ELR (cell line): ENCODE measurements at places on chromosomes 11 and 22.
A peak's percentile ranks its signal among the peaks of the same experiment; 100 is the strongest.

GRCh38 chr11:69914286-69915150, 95.3 kb upstream of the FGF3 start:
- no peak for DNase-seq

GRCh38 chr22:37739035-37739434, 42.2 kb downstream of the TRIOBP start:
- no peak for DNase-seq

GRCh38 chr11:102868339-102868738, 6.4 kb downstream of the MMP12 start:
- DNase-seq: peak; percentile 43

DNA sequence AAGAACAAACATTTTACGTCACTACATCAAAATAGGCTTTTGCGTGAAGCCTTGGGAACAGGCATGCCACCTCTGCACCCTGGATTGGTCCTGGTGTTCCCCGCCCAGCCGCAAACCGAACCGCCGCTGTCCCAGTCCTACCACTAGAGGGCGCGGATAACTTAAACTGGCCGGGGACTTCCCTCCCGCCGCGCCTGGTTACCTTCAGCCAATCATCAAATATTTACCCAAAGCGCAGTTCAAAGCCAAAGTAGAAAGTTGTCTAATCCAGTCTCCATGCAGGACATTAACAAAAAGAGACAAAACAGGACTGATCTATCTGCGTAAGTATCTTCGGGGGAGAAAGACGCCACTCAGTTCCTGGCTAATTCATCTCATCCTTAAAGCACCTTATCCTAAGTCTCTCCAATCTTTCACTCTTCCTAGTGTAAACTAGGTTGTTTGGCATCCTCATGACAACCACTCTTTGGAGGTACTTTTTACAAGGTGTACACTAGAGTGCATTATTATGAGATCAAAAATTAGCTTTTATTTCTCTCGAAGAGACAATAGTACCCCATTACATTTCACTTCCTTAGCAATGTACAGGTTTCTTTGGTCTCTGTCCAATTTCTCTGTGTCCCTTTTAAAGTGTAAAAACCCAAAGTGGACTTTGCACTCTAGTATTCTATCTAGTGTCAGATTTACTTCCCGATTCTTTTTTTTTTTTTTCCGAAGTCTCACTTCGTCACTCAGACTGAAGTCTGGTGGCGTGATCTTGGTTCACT, 3.9 kb upstream of the CRY2 start:
- DNase-seq: peak; percentile 89

DNA sequence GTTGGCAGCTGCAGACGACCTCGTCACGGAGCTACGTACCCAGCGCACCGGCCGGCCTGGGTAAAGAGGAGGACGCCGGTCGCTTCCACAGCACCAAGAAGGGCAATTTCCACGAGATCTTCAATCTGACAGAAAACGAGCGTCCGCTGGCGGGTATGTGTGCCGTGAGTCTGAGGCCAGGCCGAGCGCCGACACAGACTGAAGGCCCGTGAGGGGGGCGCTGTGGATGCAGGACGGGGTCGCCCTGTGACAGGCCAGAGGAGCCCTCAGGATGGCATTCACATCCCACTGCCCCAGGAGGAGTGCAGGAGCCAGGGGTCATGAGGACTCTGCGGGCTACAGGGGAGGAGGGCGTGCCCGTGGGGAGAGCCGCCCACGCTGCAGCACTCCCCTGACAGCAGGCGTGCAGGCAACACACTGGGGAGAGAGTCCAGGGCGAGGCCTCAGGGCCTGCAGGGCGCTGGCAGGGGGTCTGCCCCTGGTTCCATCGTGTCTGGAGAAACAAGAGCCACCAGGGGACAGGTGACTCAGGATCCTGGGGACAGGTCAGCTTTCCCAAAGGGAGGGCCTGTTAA, 53.6 kb downstream of the GRAMD4 start:
- no peak for DNase-seq

DNA sequence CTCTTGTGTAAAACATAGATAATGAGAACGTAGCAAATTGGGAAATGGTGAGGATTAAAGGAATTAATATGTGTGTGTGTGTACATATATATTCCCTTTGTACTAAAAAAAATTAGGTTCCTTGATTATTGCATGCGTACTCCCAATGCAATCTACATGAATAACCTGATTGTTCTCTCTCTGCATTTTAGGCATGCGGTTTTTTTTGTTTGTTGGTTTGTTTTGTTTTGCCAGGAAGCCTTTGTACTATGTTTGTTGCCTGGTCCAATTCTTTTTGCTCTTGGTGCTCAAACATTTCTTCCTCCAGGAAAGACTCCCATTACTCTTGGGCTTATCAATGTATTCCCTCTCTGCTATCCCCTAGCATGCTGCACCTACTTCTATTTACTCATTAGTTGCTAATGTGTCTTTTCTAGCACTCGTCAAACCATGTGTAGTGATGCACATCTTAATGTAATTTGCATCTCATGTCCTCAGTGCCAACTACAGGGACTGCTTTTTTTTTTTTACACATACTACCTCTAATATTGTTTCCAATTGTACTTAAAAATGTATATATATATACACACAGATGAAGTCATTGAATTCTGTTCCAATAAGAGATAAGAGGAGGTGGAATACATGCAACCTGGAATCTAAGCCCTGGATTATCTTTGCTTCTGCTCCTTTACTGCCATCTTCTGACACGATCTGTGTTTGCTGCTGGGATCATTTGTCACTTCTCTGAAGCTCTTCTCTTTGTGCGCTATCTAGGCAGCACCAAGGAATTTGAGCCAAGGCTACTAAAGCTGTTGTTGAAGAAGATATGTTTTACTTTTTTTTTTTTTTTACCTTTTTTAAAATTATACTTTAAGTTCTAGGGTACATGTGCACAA, 197.2 kb upstream of the ANO3 start:
- peak; percentile 31 for DNase-seq

DNA sequence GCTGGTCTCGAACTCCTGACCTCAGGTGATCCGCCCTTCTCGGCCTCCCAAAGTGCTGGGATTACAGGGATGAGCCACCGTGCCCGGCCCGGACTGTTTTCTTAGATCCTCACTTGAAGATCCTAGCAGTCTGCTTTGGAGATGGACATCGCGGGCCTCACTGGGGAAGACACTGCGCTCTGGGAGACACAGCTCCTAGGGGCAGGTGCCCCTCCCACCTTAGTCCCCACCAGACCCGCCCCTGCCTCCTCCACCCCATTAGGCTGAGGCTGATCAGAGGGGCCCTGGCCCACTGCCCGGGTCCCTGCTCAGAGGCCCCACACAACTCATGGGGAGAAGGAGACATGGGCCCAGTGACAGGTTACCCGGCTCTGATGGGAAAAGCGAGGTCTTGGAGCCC, 11.3 kb upstream of the LTO1 start:
- DNase-seq: no peak

GRCh38 chr11:44659641-44660040, 67.1 kb upstream of the TSPAN18 start:
- no peak for DNase-seq

DNA sequence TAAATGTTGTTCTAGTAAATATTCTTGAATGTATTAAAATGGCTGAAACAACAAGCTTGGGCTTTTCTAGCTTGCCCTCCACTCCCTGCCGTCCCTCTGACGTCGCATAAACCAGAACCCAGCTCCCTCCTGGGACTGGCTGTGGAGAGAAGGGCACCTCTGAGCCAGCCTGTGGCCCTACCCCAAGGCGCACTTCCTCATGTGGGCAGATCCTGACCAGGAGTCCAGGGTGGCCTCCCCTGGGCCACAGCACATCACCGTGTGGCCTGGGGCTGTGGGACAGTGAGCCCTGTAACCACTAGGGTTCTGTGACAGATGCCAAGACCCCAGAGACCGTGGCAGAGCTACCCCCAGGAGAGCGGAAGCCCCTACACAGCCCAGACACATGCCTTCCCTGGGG, 10.2 kb upstream of the ADORA2A start:
- DNase-seq: no peak

DNA sequence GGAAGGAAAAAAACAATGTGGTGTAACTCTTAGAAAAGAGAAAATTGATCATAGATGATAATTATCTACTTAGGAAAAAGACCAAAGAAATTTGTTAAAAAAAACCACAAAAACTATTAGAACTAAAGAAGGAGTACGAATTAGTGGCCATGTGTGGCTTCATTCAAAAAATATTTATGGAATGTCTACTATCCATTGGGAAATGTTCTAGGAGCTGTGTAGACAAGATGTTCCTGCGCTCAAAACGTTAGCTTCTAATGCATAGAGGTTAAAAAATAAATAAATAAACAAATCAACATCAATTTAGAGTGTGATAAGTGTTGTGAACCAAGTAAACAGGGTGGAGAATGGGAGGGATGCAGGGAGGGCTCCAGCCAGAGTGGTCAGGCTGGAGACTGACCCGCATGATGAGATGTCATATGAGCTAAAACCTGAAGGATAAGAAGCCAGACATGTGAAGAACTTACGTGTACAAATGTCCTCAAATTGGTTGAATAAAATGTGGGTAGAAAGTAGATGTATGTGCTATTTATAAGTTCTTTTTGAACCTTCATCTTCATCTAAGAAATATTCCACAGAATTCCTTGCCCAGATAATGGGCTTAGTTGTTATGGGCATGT, 4.3 kb upstream of the EXPH5 start:
- DNase-seq: peak; percentile 19

- peak; percentile 57 for DNase-seq
Observed at GRCh38 chr22:19523240-19524169, 705 bp downstream of the CLDN5 start.

- DNase-seq: peak; percentile 79
Observed at GRCh38 chr11:61627850-61628661, 47.2 kb upstream of the SYT7 start.

- peak; percentile 33 for DNase-seq
Observed at GRCh38 chr22:49827271-49827852, 311 bp downstream of the BRD1 start.
